ENCODE measurements at places on chromosomes 5 and 9. TPM values are rescaled to one million over a fixed set of nuclear protein-coding genes. Genes with fewer than 3 reads are reported as not detected.

ATOSB gene
- 4.7 TPM for total RNA-seq

PCDHA13 gene
- total RNA-seq = not detected

EMB gene
- total RNA-seq = 141 TPM

CDC42SE2 gene
- total RNA-seq = 66.8 TPM

IFNA13 gene
- not detected for total RNA-seq

MYOZ3 gene
- not detected for total RNA-seq

JAKMIP2 gene
- total RNA-seq = 14.5 TPM

PCDHGA12 gene
- 3.0 TPM for total RNA-seq

LVRN gene
- total RNA-seq = not detected

NDUFA8 gene
- total RNA-seq = 53.6 TPM

- DNase-seq = no peak
These were observed 120.5 kb downstream of the NPR3 start for GRCh38 chr5:32831624-32832023.

GRCh38 chr5:131607903-131608540 lies 27.0 kb downstream of the RAPGEF6 start:
- DNase-seq = no peak

DNA sequence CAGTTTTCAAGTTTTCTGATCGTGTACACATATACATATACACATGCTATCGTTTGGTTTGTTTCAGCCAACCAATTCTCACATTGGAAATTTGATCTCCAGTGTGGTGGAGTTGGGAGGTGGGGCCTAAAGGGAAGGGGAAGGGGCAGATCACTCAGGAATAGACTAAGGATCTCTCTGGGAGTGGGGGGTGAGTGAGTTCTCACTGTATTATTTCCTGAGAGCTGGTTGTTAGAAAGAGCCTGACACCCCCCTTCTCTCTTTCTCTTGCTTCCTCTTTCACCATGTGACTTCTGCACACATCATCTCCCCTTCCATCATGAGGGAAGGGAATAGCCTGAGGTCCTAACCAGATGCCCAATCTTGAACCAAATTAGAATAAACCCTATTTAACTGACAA lies 551.7 kb downstream of the MAT2B start:
- DNase-seq = no peak

- DNase-seq = no peak
These were observed 6.0 kb upstream of the IRX4 start for GRCh38 chr5:1888541-1889251.

GRCh38 chr5:178259623-178260536 lies 27.3 kb upstream of the PHYKPL start:
- DNase-seq = no peak

- DNase-seq = no peak
These were observed 1.3 kb downstream of the S1PR3 start for GRCh38 chr9:88992556-88992955.

DNA sequence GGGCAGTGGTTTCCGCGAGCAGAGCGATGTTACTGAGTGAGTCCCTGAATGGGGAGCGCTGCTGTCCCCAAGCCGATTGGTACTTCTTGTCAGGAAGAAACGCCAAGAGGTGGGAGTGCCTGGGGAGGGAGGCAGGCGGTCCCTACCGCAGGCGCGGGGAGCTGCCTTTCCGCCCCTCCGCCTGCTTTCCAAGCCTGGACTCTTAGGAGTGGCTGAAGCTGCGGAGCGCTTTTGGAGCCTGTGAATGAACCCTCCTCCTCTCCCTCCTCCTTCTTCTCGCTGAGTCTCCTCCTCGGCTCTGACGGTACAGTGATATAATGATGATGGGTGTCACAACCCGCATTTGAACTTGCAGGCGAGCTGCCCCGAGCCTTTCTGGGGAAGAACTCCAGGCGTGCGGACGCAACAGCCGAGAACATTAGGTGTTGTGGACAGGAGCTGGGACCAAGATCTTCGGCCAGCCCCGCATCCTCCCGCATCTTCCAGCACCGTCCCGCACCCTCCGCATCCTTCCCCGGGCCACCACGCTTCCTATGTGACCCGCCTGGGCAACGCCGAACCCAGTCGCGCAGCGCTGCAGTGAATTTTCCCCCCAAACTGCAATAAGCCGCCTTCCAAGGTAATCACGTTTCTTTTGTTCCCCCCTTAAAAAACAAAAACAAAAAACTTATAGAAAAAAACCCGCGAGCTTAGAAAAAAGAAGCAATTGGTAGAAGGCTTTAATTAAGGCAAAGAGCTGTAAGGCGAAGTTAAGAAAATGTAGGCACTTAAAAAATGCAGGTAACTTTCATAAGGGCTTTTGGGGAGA lies at the start of gene VCAN:
TSS of gene VCAN (plus strand) at position 340 of the 808 bp plus-strand sequence. CDS start 11,775 bp downstream, outside the sequence.
- no peak for DNase-seq

- no peak for DNase-seq
These were observed 84.2 kb downstream of the MUSK start for GRCh38 chr9:110752766-110753165.

DNA sequence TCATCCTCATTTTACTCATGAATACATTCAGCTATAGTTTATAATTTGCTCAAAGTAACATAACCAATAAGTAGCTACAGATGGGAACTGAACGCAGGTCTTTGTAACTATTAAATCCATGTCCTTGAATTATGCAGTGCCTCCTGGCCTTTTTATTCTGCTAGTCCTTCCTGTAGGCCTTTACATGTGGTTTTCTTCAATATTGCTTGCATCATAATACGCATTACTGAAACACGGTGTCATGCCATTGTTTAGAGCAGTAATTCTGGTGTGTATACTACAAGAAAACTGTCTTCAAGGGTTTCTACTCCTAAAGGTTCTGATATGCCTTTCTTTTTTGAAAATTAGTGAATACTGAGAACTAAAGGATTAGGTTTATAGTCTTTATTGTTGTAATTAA lies 20.7 kb downstream of the CWC27 start:
- DNase-seq = no peak

GRCh38 chr9:112104901-112105300 lies 70.2 kb downstream of the SUSD1 start:
- peak; percentile 62 for DNase-seq

GRCh38 chr5:154351566-154351965 lies 94.2 kb upstream of the SAP30L start:
- no peak for DNase-seq

GRCh38 chr5:150511578-150512367 lies 3.8 kb downstream of the NDST1 start:
- DNase-seq = no peak

GRCh38 chr9:109232449-109233237 lies 65.6 kb upstream of the FRRS1L start:
- DNase-seq = no peak

GRCh38 chr9:76624391-76625048 lies 139.7 kb upstream of the PCA3 start:
- peak; percentile 29 for DNase-seq

DNA sequence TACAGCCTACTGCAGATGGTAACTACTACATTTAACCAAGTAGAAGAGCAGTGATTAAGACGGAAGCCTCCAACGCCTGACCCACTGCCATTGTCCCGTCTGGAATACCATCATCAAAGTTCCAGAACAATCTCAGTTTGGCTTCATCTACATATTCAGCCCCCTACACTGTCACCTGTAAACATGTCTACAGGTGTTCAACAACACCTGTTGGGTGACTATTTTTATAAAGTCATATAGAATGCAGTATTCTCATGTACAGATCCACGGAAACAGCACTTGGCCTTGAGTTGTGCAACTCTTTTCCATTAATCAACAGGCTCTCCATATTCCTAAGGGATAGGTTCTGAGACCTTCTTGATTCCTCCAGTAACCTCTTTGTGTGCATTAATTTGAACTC lies 53.3 kb upstream of the AGXT2 start:
- no peak for DNase-seq

GRCh38 chr5:94992325-94992724 lies 292.6 kb downstream of the MCTP1 start:
- no peak for DNase-seq

- DNase-seq = no peak
These were observed 39.2 kb downstream of the SHC3 start for GRCh38 chr9:89139455-89139854.

DNA sequence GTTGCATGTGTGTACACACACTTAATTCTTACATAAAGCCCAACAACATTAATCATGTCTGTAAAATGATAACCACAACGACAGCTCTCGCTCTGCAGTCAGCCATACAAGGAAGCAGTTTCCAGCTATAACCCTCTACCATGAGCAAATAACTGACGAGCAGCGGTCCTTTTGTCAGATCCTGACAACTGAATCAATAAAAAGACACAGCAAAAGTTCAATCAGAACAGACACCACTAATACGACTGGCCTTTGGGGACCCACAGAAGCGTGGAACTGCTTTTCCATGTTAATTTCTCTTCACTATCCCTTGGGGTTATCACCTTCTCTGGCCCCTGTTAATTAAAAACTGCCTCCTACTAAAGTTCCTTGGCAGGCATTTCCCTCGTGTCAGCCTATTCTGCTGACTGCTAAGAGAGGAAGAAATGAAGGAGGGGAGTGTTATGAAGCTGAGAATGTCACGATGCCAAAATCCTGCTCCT lies 722.8 kb upstream of the GRAMD2B start:
- no peak for DNase-seq

- no peak for DNase-seq
These were observed 219.4 kb downstream of the SPOCK1 start for GRCh38 chr5:137279521-137280231.

GRCh38 chr9:123643518-123643917 lies 286.4 kb downstream of the DENND1A start:
- DNase-seq = no peak

GRCh38 chr9:136644593-136645351 lies 17.9 kb upstream of the EGFL7 start:
- DNase-seq = peak; percentile 63

GRCh38 chr9:2800394-2801179 lies 43.3 kb downstream of the PUM3 start:
- DNase-seq = no peak

- DNase-seq = no peak
These were observed 23.0 kb downstream of the CTSL start for GRCh38 chr9:87748881-87749280.

- DNase-seq = no peak
These were observed 21.6 kb downstream of the MATR3 start for GRCh38 chr5:139315056-139315615.

DNA sequence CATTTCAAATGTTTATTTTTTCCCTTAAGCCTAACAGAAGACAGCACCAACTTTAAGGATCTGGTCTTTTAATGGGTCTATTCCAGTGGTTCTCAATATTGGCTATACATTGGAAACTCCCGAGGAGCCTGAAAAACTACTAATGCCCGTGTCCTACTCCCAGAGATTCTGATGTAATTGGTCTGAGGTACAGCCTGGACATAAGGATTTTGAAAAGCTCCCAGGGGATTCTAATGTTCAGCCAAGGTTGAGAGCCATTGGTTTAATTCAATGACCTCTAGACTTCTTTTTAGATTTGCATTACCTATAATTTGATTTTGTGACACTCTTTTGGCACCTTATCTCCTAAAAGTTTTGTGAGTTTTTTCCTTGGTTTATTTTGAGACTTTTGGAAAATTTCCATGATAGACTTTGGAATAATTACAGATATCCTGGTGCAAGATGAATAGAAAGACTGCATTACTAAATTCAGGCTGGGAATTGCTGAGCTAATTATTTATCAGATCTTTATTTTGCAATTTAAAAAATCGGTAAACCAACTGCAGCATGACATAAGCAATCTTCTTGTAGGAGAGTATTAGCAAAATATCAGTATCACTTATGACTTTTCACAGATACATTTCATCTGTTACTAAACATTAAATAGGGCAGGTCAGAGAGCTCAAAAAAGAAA lies 91.5 kb upstream of the ELL2 start:
- no peak for DNase-seq

- DNase-seq = no peak
These were observed 5.0 kb upstream of the IFNA14 start for GRCh38 chr9:21244836-21245235.

- DNase-seq = no peak
These were observed 494 bp upstream of the STK32A start for GRCh38 chr5:147234239-147234824.

GRCh38 chr5:77181596-77182304 lies 28.7 kb upstream of the PDE8B start:
- DNase-seq = no peak

DNA sequence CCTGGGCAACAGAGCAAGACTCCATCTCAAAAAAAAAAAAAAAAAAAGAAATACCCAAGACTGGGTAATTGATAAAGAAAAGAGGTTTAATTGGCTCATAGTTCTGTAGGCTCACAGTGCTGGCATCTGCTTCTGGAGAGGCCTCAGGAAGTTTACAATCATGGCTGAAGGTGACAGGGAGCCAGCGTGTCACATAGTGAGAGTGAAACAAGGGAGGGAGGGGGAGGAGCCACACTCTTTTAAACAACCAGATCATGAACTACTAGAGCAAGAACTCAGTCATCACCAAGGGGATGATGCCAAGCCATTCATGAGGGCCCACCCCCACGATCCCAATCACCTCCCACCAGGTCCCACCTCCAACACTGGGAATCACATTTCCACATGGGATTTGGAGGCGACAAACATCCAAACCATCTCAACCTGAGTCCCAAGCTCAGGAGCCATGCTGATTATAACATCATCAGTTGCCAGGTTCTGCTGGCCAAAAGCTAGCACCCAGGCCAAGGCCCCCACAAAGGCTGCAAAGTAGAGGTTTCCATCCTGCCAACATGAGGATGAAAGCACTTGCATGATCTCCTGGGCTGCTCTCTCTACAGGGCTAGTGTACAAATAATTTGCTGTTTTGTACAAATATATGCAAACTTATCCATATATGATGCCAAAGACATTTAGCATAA lies 15.3 kb downstream of the DENND1A start:
- no peak for DNase-seq

DNA sequence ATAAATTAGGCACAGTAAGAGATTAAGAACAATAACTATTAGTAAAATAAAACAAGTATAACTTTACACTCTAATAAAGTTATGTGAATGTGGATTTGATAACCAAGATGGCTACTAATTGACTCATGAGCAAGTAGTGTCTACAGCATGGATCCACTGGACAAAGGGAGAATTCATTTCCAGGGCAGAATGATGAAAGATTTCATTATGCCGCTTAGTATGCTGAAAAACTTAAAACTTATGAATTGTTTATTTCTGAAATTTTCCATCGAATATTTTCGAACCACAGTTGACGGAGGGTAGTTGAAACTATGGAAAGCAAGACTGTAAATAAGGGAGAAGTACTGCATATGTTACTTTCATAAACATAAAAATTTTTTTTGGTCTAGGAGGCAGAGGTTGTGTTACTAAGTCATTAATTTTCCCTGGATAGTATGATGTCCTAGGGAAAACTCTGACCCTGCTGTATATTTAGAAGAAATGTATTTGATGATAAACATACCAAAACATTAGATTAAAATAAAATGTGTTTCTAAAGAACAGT lies 24.9 kb upstream of the TARS1 start:
- DNase-seq = no peak

DNA sequence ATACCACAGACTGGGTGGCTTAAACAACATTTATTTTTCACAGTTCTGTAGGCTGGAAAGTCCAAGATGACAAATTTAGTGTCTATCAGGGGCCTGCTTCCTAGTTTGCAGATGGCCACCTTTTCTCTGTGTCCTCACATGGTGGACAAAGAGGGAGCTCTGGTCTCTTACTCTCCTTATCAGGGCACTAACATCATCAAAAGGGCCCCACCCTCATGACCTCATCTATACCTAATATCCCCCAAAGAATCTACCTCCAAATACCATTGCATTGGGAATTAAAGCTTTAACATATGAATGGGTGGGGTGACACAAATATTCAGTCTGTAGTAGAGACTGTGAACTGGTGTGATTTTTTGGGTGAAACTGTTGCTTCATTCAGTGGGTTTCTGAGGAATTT lies 78.1 kb downstream of the C7 start:
- DNase-seq = no peak

GRCh38 chr9:114989600-114990410 lies 59.4 kb upstream of the TNFSF8 start:
- DNase-seq = no peak

GRCh38 chr5:5011151-5011550 lies 129.0 kb upstream of the ADAMTS16 start:
- DNase-seq = no peak
